ENCODE measurements at places on chromosomes 12 and 14. TPM values are rescaled to one million over a fixed set of nuclear protein-coding genes. Genes with fewer than 3 reads are reported as not detected.

FOXN4 gene
- not detected for total RNA-seq

KCNA1 gene
- not detected for total RNA-seq

DPY19L2 gene
- total RNA-seq = 1.3 TPM

PTPRO gene
- 5.2 TPM for total RNA-seq

VDR gene
- total RNA-seq = 10.1 TPM

IFNG-AS1 gene
- total RNA-seq = not detected

GALNT9 gene
- total RNA-seq = not detected

AICDA gene
- total RNA-seq = not detected

KLRD1 gene
- not detected for total RNA-seq

GLIPR1L1 gene
- not detected for total RNA-seq

TMPRSS12 gene
- total RNA-seq = not detected

GPR68 gene
- not detected for total RNA-seq

TGM1 gene
- 1.1 TPM for total RNA-seq
